ENCODE measurements at places on chromosomes 3 and 15.

DNA sequence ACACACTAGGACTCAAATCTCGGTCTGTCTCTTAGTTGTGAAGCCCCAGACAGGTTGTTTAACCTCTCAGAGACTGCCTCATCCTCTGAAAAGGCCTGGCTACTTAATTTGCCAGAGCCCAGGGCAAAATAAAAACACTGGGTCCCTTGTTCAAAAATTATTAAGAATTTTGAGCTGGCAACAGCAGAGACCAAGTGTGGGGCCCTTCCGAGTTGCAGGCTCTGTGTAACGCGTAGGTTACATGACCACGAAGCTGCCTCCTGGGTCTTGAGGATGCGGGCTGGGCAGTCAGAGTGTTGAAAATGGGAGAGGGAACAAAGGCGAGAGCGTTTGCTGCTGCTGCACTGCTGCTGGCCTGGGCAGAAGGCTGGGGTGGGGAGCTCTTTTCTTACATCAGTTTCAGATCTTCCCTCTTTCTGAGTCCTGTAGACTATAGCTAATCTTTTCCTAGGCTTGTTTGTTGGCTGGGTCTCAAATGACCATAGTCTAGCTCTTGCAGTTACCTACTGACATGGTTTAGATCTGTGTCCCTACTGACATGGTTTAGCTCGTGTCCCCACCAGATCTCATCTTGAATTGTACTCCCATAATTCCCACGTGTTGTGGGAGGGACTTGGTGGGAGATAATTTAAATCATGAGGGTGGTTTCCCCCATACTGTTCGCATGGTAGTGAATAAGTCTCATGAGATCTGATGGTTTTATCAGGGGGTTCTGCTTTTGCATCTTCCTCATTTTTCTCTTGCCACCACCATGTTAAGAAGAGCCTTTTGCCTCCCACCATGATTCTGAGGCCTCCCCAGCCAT lies 49.9 kb downstream of the CLEC3B start:
- no peak for DNase-seq

DNA sequence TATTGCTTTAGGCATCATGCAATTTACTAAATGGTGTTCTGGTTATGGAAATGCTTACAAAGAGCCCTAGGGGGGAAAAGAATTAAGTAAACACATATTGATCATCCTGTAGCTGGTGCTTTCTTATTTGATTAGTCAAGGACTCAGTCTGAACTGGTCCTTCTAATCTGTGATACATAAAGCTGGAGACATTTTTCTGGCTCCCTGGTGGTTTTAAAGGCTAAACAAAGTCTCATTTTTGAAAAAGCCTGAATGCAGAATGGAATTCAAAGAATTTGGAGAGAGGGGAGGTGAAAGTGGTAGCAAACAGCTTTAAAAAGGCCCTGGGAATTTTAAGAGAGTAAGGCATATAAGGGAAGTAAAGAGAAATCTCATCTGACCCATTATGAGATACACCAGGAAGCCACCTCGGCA lies 149.7 kb downstream of the RBMS3 start:
- DNase-seq: peak; percentile 69

GRCh38 chr3:52094571-52095485 lies 38.5 kb upstream of the DUSP7 start:
- no peak for DNase-seq

- no peak for DNase-seq
Observed at GRCh38 chr3:13882876-13883275, 3.0 kb upstream of the WNT7A start.

DNA sequence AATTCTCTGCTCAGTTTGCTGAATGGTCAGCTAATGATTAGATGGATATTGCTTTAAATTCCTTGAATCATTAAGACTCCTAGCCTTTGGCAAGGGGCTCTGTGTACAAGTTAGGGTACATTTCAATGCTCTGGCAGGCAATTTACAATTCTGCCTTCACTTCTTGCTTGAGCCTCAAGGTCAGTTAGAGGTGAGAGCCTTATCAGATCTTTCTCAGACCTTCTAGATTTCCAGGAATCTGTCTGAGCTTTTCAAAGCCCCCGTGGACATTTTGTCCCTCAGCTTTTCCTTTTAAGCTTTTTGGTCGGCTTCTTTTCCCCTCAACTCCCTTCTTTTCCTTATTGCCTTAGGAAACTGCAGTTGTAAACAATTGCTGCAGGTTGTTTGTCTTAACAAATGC lies 34.7 kb downstream of the TGM4 start:
- DNase-seq: no peak

DNA sequence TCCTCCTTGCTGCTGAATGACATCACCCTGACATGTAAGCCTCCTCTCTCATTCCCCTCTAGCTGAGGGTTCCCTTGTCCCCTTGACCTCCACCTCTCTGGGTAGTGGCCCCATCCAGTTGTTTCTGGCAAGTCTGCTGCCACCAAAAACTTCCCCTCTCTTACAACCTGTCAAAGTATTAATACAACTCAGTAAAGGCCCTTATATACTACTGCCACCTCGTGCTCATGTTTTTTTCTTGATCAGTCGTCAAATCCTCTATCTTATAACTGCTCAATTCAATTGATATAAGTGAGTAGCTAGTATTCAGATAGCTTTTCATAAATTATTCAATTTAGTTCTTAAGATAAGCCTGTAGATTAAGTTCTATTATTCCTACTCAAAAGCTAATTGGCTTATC lies 249.6 kb downstream of the MBNL1 start:
- DNase-seq: no peak

- DNase-seq: no peak
Observed at GRCh38 chr15:63764124-63764803, 69.5 kb downstream of the HERC1 start.

- DNase-seq: no peak
Observed at GRCh38 chr3:58064923-58065638, 56.9 kb downstream of the FLNB start.

DNA sequence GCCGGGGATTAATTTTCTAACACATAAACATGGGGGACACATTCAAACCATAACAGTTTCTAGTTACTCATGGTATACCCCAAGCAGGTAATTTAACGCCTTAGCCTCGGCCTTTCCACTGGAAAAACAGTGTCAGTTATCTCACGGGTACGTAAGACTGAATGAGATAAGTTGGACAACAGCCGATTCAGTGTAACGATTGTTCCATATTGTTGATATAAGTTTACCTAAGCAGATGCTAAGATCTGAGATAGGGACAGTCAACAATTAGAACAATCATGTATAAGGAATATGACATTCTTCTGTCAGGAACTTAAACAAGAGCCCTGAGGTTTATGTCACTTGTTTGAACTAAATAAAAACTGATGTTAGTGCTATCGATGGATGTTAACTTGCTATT lies 130.8 kb downstream of the GHSR start:
- DNase-seq: no peak

GRCh38 chr3:58135712-58136543 lies 74.8 kb downstream of the DNASE1L3 start:
- DNase-seq: no peak

- DNase-seq: no peak
Observed at GRCh38 chr15:87207251-87207650, 1049.3 kb downstream of the NTRK3 start.

- no peak for DNase-seq
Observed at GRCh38 chr15:48336940-48337339, 5.7 kb downstream of the DUT start.

- DNase-seq: no peak
Observed at GRCh38 chr3:182807061-182807460, 13.8 kb downstream of the ATP11B start.

DNA sequence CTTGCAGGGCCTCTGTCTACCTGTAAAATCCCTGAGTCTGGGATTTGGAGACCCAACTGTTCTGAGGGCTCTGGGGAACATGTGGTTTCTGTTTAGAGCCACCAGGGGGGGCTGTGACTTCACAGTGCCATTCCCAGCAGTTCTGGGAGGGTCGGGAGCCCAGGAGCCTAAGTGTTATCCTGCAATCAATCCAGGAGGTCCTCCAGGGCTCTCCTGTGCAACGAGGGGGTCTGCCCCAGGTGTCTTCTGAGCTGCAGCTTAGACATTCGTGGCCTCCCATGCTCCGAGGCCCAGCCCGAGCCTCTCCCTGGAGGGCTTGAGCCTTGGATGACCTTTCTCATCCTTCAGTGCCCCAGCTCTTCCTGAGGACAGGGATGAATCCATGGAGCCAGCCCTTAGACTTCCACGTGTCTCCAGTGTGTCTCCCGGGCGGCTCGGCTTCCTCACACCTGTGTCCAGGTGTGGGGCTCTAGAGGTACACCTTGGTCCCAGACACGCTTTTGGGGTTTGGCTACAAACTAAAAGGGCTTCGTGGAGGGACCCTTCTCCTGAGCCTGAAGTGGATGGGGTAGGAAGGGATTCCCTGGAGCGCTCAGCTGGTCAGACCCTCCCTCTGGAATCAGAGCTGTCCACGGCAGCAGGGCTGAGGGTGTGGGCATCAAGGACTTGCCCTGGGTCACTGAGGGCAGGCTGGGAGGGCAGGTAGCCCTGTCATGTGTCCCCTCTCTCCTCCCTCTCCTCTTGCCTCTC lies 20.3 kb upstream of the ABTB1 start:
- DNase-seq: peak; percentile 66

GRCh38 chr3:155323063-155323666 lies 29.7 kb upstream of the STRIT1 start:
- DNase-seq: peak; percentile 82

- no peak for DNase-seq
Observed at GRCh38 chr3:159326998-159327397, 525.1 kb downstream of the MFSD1 start.

DNA sequence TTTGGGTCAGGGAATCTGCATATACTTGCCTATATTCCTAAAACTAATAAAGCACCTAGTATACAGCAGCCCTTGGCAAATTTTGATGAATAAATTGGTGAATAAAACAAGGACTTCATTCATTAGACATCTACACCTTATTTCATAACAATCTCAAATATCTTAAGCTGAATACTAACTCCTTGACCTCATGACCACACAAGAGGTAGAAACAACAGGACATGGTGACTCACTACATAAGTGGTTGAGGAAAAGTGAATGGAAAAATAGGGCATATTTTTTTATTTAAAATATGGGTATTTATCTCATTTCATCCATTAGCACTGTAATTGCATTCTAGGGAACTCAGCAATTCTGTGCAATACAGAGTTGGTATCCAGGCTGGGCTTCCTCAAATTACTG lies 7.8 kb upstream of the STAC start:
- DNase-seq: no peak

GRCh38 chr3:151557068-151557840 lies 96.4 kb upstream of the IGSF10 start:
- DNase-seq: no peak

GRCh38 chr3:82078246-82078645 lies 316.8 kb upstream of the GBE1 start:
- DNase-seq: no peak

DNA sequence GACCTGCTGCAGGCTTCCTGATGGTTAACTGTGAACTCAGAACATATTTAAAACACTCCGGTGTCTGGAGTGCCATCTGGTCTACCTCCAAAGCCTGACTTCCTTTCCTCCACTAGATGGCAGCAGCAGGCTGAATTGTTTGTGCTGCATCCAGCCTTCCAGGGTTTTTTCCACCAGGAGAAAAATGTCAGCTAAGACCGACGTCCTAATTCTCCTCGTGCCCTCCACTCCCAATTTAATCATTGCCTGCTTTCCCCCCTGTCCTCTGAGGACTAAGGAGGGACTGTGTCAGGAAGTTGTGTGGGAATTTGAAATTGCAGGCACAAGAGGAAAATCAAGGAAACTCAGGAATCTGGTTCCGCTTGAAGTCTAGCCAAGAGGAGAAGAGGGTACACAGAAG lies 165.2 kb upstream of the UMPS start:
- DNase-seq: peak; percentile 77

DNA sequence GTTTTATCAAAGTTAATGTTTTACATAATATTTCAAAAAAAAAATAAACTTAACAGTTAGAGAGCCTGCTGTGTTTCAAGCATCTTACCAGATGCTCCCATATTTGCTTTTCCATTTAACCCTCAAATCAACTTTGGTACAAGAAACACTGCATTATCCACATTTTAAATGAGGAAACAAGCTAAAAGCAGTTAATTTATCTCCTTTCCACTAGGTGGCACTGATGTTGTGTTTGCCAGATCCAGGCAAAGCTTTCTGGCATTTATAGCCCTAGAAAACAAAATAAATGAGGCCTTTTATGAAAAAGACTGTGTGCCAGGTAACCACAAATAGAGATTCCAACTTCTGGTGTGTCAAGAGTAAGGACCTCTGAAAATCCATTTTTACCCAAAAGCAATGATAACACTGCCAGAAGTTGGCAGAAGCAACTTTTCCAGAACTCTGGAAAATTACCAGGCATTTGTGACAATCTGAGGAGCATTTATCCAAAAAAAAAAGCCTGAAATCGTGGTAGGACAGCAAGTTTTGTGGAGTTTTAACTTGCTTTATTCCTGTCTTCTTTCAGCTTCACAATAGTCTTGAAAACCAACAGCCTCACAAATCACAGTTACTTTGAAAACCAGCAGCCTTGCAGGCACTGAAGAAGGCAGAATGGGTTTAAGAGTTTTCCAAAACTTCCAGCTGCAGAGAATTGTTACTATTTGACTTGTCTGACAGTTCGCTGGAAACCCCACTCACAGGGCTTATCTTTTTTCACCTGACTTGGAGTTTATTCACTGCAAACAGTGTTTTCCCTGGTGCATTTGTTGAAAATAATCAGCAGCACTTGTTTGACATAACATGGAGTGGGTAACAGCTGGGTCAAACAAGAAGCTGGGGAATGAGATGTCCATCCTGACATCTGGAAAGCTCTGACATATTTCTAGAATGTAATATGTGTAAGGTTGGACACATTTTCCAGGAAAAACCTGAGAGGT lies 9.2 kb downstream of the FAM162A start:
- peak; percentile 74 for DNase-seq

GRCh38 chr3:10381336-10381735 lies 60.4 kb upstream of the SEC13 start:
- no peak for DNase-seq

DNA sequence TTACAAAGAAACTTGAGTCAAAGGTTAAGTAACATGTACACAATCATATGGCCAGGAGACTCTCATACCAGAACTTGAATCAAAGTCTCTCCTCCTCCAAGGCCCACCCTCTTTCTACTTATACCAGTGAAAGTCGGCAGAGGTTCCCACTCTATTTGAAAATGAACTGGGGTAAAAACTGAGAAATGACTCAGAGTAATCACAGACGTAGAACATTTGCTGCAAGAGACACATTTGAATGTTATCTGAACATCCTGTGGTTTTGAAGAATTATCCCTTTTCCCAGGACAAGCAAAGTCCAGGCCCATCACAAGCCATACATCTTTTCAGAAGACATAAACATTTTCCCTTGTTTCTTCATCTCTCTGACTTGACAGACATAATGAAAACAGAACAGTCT lies 55.8 kb downstream of the SHOX2 start:
- peak; percentile 8 for DNase-seq

DNA sequence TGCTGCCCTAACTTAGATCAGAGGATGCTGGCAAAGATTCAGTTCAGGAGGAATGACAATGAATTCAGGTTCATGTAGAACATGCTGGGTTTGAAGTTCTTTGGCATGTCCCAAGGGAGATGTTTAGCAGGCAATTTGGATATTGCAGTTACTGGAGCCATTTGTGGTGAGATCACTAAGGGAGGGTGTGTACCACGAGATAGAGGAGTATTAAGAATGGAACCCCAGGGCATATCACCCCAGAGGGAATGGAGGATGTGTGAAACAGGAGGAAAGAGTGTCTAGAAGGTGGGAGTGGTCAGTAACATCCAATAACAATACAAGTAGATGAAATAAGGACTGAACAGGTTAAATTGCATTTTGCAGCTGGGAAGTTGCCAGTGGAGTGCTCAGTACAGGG lies 87.1 kb downstream of the CCR1 start:
- DNase-seq: no peak

GRCh38 chr15:69039516-69040225 lies 25.2 kb downstream of the NOX5 start:
- no peak for DNase-seq

All from fibroblast of villous mesenchyme (primary cell).